ENCODE measurements at places on chromosomes 2 and 18.

- no peak for DNase-seq
These were observed 670.0 kb upstream of the CDH2 start for GRCh38 chr18:28846958-28847357.

DNA sequence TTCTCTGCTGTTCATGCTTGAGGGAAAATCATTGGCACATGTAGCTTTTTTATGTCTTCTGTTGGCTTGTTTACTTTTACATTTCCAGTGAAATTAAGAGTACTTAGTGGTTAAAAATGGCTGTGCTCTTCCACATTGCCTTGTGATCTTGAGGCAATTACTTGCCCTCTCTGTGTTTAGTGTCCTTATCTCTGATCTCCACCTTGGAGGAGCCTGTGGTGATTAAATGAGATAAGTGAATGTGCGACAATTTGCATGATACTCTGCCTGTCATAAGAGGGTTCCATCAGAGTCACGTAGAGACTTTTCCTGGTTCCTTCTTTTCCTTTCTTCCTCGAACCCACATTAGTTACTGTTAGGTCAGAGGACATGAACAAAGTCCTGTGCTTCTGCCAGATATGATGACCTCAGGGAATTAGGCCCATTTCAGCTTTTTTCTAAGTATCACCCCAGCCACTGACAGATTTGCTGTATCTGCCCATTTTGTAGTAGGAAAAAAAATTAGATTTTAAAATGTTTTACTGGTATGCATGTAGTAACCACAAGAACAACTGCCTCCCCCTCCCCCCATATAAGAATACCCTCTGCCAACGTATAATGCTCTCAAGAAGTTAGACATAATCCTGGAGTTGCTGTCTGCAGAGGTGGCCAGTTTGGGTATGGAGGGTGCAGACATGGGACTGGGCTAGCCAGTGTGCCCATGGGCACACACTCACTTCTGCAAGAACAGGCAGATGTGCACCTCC, 51.9 kb downstream of the TET3 start:
- no peak for DNase-seq

- DNase-seq = no peak
These were observed 1118.2 kb downstream of the DPP10 start for GRCh38 chr2:115560666-115561065.

GRCh38 chr2:165558832-165559231, 89.3 kb downstream of the CSRNP3 start:
- no peak for DNase-seq

GRCh38 chr2:26946841-26947784, 23.3 kb upstream of the MAPRE3 start:
- no peak for DNase-seq

GRCh38 chr2:79935771-79936657, 368.5 kb downstream of the LRRTM1 start:
- peak; percentile 10 for DNase-seq

- DNase-seq = no peak
These were observed 70.5 kb upstream of the RTN4 start for GRCh38 chr2:55120634-55121359.

DNA sequence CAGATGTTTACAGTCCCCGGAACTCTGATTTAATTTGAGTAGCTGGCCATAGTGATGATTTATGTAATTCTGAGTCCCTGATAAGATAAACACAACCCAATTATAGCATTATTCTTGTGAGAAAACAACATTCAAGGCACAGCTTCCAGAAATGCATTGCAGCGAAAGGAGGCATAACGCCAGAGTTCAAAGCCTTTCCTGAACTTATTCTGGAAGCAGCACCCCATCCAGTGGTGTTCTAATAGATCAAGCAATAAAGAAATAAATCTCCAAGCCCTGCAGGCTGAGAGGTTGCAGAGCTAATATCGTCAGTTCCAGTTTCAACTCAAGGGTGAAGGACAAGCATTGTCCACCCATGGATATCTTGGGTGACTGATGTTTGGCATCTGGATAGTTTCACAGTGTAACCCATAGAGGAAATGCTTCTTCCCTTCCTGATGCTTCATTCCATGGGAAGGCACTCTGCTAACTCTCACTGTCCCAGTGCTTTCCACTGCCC, 18.8 kb downstream of the CDH2 start:
- DNase-seq = no peak

Data from NCI-H1092 (cell line).